Fibroblast of skin of left quadriceps (primary cell): ENCODE measurements at places on chromosomes 12 and 14.

DNA sequence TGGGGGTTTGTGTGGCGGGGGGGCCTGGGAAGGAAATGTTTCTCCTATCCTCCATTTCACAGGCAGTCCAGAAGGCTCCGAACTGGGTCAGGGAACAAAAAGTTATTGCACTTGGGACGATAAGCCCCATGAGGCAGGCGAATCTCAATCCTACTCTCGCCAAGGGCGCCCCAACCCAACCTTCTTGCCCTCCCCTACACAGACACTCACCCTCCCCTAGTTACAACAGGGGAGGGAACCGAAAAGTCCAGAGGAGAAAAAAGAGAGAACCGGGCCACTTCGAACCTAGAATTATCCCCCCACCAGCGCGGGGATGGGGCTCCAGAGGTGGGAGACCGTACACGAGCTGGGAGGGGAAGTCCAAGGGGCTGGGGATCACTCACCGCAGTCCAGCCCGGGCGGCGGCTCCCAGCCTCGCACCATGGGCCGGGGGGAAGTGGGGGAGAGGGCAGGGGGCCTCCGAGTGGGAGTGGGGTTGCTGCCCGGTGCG, 357 bp downstream of the HOMEZ start:
- no peak for DNase-seq

DNA sequence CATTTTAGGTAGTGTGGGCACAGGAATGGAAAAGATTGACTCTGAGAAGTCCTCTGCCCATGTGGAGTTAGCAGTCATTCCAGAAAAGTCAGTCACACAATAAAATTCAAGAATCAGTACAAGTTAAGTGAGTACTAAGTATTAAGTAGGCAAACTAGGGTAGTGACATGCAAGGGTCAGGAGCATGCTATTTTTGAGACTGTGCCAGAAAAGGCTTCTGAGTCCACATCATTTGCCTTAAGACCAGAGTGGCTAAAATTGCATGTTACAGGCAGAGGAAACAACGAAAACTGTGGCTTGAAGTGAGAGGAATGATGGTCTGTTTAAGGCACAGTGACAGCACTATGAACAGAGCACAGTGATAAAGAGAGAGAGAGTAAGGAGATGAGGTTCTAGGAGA, 108.9 kb downstream of the SLC6A15 start:
- DNase-seq: no peak

DNA sequence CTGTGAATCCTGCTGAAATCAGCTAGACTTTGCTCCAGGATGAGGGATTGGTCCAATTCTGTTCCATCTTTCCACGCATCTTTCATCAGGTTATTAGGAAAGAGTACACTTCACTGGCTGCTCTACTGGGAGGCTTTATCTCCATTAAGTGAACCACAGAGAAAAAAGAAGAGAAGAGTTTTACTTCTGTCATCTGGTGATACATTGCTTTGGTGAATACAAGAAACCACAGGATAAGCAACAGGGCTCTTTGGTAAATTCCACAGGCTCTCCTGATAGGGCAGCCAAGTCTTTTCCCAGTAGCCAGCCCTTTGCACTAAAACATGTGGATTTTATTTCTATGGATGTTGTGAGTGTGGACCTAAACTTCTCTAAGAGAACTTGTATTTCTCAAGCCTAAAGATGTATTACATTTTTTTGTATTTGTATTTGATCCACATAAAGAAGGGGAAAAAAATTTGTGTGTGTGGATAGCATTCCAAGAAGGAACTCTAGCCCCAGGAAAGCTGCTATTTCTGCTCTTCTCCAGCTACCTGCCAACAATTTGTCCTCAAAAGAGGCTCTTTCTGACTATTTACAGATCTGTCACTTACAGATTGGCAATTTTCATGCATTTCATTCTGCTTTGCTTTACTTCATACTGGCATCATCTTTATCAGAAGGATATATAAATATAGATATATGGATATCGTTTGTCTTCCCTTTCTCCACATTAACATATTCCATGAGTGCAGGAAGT, 1117.6 kb upstream of the TMEM132C start:
- peak; percentile 91 for DNase-seq

- no peak for DNase-seq
These were observed 53.4 kb upstream of the DLK1 start for GRCh38 chr14:100673085-100673806.

DNA sequence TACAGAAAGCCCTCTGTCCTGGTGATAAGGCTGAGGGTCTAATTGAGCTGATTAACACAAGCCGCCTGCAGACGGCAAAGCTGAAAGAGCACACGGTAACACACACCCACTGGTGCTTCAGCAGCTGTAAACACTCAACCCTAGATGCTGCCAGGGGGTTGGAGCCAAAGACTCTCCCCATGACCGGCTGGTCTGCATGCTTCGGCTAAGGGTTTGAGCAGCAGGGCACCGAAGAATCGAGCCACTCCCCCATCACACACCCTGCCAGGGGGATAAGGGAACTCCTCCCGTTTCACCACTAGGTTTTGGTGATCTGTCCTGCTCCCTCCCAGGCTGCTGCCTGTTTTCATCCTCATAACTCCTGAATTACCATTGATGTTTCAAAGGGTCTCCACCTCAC, 141.0 kb upstream of the OVCH1 start:
- DNase-seq: no peak

- DNase-seq: no peak
These were observed 1.4 kb upstream of the GTF2A1 start for GRCh38 chr14:81222126-81222525.
